NCI-H1417 treated with DMSO at 0.1 percent for 48 hours (cell line): ENCODE measurements at places on chromosomes 2 and 18.

DNA sequence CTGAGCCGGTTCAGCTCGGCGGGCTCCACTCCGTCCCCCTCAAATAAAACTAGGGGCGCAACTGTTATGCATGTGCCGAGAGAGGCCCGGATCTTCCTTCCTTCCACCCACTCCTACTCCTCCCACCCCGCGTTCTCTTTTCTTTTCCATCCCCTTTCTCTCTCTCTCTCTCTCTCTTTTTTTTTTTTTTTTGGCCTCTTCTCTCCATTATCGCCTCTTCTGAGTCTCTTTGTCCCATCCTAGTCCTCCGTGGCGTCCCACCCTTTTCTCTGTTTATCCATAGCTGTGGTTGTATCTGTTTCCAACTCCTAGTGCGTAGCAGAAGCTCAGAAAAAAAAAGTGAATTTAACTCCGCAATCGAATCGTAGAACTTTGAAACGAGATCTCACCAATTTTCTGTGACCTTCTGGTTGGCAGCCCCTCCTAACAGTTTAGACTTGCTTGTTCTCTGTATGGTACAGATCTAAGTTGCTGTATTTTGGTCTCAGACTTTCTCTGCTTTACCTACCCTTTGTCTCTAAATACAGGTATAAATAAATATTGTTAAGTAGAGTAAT, 3.6 kb downstream of the RAX start:
- no peak for DNase-seq

DNA sequence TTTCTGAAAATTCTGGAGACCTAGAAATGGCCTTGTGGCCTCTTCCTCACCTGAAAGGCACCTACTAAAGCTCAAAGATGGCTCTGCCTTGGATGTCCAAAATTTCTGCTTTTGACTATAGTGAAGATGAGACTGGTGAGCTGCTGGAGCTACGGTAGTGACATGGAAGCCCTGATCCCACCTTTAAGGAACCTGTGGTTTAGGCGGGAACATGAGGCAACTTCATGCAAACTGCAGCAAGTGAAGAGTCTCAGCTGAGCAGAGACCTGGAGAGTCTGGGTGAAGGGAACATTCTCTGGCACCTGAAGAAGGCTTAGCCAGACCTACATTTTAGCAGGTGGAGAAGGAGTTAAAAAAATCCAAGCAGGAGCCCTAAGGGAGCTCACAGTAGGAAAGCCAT, 40.0 kb downstream of the GORASP2 start:
- no peak for DNase-seq

GRCh38 chr18:42082415-42083234, 127.6 kb downstream of the PIK3C3 start:
- no peak for DNase-seq

GRCh38 chr18:3453540-3454364, 3.8 kb downstream of the TGIF1 start:
- no peak for DNase-seq
